GM12892 (cell line): ENCODE measurements at places on chromosomes 7 and 10.

DNA sequence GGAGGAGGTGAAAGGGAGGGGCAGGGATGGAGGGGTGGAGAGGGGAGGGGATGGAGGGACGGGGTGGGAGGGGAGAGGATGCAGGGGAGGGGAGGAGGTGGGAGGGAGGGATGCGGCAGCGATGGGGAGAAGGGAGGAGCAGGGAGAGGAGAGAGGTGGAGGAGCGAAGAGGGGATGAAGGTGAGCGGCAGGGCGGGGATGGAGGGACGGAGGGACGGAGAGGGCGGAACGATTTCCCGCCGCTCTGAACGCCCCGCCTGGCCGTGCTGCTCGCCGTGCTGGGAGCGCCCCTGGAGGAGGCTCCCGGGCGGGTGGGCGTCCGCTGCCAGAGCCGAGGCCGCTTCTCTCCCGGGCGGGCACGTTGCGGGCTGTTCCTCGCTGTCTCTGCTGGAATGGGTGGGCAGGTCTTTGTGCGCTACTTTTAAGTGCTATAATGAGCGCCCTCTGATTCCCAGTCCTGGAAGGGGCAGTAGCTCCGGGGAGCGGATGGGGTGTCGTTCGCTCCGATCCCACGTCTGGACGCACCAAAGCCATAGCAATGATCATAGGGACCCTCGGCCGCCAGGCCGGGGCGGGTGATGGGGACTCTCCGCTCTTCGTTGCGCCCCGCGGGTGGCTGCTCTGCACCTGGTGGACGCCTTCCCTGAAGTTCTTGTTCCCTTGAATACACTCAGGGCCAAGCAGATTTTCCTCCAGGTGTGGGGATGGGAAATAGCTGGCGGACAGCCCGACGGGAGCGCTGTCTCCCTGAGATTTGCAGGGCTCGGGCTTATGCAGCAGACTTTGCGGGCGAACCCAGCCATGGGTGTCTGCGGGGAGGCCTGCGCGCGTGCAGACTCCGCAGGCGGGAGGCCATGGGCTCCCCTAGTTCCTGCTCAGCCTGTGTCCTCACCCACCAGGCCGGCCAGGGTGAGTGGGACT is 81.1 kb upstream of the CPXM2 start:
- no peak for DNase-seq

DNA sequence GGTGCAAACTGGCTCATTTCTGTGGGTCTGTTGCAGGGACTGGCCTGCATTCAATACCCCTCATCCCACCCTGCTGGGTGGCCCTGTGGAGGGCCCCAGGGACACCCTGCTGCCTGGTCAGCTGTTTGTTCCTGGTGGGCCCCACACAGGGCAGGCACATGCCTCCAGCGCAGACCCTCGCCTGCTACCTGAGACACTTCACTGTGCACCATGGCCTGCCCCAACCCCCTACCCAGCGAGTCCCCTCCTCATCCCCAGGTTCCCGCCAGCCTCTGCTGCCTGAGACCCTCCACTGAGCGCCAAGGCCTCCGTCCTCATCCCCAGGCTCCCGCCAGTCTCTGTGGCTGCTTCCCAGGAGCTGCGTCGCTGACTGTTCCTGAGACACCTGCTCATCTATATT is 16.8 kb downstream of the GPR146 start:
- DNase-seq = no peak

GRCh38 chr7:116873619-116874018 is 11.2 kb downstream of the CAPZA2 start:
- DNase-seq = no peak

DNA sequence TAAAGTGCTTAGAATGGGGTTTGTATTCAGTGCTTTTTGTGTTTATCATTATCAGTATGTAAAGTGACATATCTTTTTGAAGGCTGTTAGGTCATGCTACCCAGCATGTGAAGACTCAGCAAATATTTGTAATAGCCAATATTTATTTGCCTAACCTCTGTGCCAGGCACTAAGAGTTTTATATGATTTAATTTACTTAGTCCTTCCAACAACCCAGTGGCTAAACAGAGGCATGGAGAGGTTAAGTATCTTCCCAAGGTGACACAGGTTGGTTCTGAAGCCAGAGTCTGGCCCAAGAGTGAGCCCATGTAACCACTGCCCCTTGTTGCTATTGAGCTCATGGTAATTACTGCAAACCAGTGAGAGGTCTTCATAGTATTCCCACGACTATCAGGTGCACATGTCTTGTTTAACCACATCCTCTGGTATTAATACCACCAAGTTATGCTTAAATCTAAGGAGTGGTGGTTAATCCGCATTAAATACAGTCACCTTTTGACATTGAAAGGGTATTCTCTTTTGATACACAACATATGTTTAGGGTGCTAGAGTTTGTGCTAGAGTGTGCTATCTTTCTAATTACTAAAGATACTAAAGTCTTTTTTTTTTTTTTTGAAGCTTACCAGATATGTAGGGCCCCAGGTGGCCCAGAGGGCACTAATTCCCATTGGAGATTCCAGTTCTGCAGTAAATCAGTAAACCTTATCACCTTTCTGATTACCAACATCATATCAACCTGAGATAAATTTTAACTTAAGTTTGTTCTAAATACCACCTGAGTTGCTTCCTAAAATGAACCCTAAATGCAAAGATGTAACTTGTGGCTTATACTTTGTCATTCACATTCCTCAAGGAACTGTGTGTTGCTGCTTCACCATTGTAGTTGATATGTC is 2.9 kb downstream of the ADD3 start:
- DNase-seq = no peak

DNA sequence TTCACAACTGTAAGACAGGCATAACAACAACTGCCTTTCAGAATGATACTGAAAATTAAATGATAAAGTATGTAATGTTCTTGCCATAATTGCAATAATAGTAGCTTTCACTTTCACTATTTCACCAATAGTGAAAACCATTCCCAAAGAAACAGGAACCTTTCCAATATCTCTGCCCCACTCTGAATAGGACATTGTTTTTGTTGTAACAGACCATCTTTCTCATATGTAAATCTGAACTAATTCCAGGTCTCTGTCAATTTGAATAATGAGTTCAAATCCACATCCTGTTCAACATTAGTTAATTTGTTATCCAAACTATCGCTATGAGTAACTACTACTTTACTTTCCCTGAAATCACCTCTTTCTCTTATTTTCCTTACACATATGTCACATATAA is 148.0 kb downstream of the LRRN3 start:
- no peak for DNase-seq

- no peak for DNase-seq
Measured at GRCh38 chr7:6432781-6433180, 15.0 kb downstream of the DAGLB start.

GRCh38 chr7:8190119-8190895 is 71.7 kb downstream of the ICA1 start:
- peak; percentile 13 for DNase-seq

DNA sequence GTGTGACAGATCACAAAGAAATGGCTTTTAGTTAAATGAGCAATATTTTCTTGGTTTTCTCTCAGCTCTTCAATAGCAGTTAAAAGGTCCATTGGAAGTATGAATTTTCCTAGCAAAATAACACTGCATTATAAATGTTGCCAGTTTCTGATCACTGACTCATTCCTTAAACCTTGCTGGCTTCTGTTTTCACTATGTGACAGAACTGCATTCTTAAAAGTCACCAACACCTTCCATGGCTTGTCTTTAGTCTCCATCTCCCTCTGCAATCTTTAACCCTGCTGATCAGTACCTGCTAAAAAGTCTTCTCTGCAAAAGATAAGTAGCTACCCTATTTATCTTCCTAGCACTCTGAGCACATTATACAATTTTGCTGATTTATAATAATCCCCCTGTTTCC is 405.0 kb upstream of the LRRN3 start:
- DNase-seq = no peak

DNA sequence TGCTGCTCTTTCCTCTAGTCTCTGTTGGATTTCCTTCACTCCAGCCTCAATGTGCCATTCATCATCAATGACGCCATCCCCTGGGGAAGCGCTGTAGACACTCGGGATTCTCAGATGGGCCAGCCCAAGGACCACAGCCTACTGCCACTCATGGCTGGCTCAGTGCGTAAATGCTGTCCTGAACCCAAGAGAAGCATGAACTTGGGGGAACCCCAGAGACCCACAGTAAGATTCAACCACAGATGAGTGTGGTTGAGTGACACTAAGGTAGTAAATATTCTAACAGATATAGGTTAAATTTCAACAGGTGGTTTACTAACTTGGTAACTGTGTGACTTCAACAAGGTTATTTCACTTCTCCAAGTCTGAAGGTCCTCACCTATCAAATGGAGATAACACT is 304.1 kb downstream of the GRM8 start:
- DNase-seq = no peak

DNA sequence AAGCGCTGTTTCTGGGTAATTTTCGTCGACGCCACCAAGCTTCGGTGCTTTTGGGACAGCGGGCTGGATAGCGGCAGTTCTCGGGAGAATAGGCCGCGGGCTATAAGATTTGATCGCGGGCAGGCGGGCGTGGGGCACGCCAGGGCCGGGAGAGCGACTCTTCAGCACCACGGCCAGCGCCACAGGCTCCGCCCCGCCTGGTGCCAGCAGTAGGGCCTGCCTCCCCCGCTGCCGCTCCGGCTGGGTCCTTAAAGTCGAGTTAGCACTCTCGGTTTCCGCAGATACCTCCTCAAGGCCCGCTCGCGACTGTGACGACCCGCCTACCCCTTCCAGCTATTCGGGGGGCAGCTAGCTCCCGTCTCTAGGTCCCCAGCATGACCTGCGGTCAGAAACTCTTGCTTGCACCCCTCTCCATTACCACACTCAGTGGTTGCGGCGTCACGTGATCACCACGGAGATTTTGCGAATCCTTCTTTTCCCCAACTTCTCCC is 9.4 kb downstream of the NXPH1 start:
- no peak for DNase-seq

- no peak for DNase-seq
Measured at GRCh38 chr10:61857746-61858145, 43.8 kb upstream of the ARID5B start.

DNA sequence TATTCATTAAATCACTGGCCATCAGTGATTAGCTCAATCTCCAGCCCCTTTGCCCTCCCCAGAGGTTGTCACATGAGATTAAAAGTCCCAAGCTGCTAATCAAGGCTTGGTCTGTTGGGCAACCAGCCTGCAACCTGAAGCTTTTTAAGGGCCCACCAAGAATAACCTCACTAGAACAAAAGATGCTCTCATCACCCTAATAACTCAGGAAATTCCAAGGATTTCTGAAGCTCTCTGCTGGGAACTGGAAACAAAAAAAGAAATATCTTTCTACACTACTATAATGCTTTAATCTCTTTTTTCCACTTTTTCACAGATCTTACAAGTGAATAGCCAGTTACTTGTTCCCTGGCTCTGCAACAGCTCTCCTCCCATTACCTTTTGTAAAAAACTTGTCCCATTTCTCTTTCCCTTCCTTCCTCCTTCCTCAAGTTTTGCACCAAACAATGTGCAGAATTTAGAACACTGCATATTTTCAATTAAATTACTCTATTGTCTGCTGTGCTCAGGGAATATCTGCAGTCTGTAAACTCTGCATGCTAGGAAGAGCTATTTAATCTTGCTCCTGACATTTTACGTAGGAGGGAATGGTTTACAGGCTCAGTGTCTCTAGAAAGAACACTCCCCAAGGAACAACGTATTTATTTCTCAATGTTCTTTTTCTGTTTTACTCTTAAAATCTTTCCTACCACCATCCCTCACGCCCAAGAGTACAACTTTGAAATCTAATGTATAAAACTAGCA is 169.1 kb downstream of the IMMP2L start:
- no peak for DNase-seq

GRCh38 chr10:18659125-18659818 is at the start of gene ARL5B:
Gene ARL5B (plus strand): TSS chr10:18659431. CDS start chr10:18659638, 207 bp downstream.
- peak; percentile 84 for DNase-seq

GRCh38 chr10:130746311-130746710 is 565.2 kb downstream of the TCERG1L start:
- no peak for DNase-seq

DNA sequence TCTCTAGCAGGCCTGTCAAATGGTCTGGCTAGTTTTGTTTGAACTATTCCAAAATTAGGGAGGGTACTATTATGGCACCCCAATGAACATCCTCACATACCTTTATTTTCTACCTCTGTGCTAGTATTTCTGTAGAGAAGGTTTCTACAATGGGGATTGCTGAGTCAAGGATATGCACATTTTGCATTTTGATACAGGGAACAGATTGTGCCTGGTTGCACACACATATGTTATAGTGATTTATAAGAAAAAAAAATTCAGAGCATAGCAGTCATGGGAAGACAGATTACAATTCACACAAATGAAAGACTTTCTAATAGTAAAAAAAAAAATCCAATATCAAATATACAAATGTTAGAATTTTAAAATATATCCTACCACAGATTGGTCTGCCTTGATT is 14.1 kb upstream of the NRBF2 start:
- no peak for DNase-seq

DNA sequence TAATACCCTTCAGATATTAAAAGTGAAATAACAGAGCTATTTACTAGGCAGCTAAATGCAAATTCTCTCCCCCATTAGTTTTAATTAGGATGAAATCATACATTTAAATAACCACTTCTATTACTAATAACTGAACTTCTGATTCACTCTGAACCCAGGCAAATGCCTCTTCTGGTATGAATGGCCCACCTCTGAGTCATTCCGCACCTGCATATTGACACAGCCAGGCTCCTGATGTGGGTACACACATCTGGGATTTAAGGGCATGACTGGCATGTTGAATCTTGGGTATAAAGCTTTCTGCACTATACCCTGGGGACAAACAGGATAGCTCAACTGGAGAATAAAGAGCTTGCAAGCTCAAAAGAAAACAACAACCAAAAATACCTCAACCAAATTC is 140.9 kb downstream of the AUTS2 start:
- DNase-seq = no peak

GRCh38 chr7:37645282-37646050 is 38.1 kb upstream of the GPR141 start:
- DNase-seq = no peak

DNA sequence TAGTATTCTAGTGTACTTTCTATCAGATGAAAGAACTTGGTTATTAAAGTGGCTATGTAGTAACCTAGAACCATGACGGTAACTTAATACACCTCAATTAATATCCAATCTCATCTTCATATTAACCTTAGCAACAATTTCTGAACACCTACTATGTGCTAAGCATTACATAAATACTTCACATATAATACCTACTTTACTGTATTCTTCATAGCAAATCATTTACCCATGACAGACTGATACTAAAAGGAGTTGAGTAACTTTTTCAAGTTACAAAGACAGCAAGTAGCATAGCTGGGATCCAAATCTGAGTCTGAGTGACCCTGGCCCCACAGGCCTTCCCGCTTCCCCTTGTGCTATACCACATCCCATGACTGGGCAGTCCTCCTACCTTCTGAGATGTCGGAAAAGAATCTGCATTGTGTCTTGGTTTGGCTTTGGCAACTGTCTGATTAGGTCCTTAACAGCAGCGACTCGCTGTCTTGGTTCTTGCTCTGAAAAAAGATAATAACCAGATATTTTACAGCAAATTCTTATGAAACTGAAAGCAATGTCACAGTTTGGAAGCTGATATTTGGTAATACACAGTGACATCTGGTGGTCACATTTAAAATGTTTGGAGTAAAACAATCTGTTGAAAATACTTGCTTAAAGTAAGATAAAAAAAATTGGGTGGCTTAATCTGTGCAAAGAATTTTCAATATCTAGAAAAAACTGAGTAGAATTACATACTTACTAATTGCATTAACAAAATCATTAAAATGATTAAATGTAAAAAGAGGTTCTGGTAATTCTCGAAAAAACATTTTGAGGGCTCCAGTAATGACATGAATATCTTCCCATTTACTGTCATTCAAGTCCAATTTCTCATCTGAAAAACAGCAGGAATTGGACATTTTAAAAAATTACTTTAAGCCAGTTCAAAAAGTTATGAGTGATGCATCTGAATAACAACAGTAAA is 120.1 kb downstream of the ARHGAP12 start:
- no peak for DNase-seq
